ENCODE measurements at places on chromosomes 11 and 22.

DNA sequence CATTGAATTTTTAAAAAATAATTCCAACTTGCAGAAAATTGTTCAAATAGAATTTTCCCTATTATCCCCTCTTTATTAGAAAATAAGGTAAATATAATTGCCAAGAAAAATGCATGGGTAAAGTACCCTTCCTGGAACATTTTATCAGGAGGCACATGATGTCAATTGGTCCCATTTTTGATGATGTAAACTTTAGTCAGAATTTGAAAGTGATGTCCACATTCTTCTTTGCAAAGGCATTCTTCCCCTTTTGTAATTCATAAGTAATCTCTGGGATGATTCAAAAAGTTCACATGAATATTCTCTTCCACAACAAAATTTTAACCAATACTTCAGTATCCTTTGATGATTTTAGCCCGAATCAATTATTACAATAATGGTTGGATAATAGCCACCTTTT lies 86.9 kb upstream of the ANO3 start:
- DNase-seq = no peak

- no peak for DNase-seq
These were observed 46.0 kb downstream of the RPL27A start for GRCh38 chr11:8728563-8728962.

GRCh38 chr11:68542617-68543016 lies 82.1 kb downstream of the PPP6R3 start:
- DNase-seq = no peak

DNA sequence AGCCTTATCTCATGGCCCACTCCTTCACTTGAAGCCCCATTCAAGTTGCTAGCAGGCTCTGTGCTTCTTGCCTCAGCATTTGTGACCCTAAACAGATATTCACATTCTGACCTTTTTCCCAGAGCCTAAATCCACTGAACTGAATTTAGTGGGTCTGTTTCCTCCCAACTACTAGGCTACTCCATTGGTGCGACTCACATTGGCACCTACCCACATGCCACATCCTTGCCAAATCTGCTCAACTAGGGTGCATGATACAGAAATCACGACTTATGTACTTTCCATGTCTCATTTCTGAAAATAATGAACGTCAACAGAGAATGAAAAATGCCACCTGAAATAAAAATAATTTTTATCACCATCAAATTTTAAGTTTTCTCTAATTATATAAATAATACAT lies 8.4 kb upstream of the MMP12 start:
- no peak for DNase-seq
